ENCODE measurements at places on chromosomes 16 and 17. TPM values are rescaled to one million over a fixed set of nuclear protein-coding genes. Genes with fewer than 3 reads are reported as not detected.

The TOX3 gene
- total RNA-seq: not detected

The ABCC6 gene
- 0.03 TPM for total RNA-seq

The TMEM204 gene
- total RNA-seq: not detected

The CENPV gene
- 62.6 TPM for total RNA-seq

The EVI2B gene
- not detected for total RNA-seq

The MARVELD3 gene
- total RNA-seq: not detected

The BCAR1 gene
- 94.2 TPM for total RNA-seq

The TNFRSF17 gene
- total RNA-seq: not detected

The LITAFD gene
- not detected for total RNA-seq

The NPIPB12 gene
- 25.3 TPM for total RNA-seq

The MT1E gene
- total RNA-seq: not detected

The YBX2 gene
- total RNA-seq: 1.8 TPM

The IGF2BP1 gene
- 1.2 TPM for total RNA-seq

The TNK1 gene
- total RNA-seq: 1.8 TPM

The EME1 gene
- total RNA-seq: 19.0 TPM

The KRT20 gene
- total RNA-seq: 46.7 TPM

The ZG16B gene
- 0.93 TPM for total RNA-seq

The SGCA gene
- not detected for total RNA-seq

The PDIA2 gene
- 0.74 TPM for total RNA-seq

The ZSCAN10 gene
- not detected for total RNA-seq

The ARHGAP23 gene
- total RNA-seq: 2.3 TPM

The PHOSPHO1 gene
- 39.0 TPM for total RNA-seq

The MAFG gene
- 45.2 TPM for total RNA-seq

The ZNF830 gene
- 9.8 TPM for total RNA-seq

The ACSM2A gene
- not detected for total RNA-seq

The ALOX15B gene
- total RNA-seq: not detected

The OSGIN1 gene
- total RNA-seq: 69.7 TPM

The GPR139 gene
- total RNA-seq: not detected

The CLEC3A gene
- total RNA-seq: not detected

The CD300LD gene
- total RNA-seq: not detected

The MPP2 gene
- total RNA-seq: 8.1 TPM

The MT1A gene
- not detected for total RNA-seq

The KCTD13 gene
- 9.8 TPM for total RNA-seq

The SPATA22 gene
- total RNA-seq: not detected

The SEPTIN1 gene
- total RNA-seq: not detected

Data from Caki2 (cell line).